ENCODE measurements at places on chromosomes 11 and 22.

GRCh38 chr11:116614306-116615210 is 158.2 kb downstream of the BUD13 start:
- no peak for DNase-seq

GRCh38 chr11:123354371-123354975 is 75.6 kb upstream of the GRAMD1B start:
- no peak for DNase-seq

DNA sequence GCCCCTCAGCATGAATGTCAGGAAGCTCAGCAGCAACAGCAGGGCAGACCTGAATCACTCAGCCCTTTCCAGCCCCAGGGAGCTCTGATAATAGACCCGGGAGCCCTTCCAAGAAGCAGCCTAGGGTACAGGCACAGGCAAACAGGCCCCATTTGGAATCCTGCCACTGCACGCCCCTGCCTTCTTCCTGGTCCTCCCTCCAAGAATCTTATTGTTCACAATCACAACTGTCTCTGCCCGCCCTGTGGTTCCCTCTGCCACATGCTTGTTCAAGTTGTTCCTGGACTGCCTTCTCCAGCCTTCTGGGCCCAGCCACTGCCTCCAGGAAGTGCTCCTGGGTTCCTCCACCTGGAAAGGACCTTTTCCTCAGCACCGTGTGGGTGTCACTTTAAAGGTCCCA is 54.6 kb downstream of the LRRC32 start:
- no peak for DNase-seq

DNA sequence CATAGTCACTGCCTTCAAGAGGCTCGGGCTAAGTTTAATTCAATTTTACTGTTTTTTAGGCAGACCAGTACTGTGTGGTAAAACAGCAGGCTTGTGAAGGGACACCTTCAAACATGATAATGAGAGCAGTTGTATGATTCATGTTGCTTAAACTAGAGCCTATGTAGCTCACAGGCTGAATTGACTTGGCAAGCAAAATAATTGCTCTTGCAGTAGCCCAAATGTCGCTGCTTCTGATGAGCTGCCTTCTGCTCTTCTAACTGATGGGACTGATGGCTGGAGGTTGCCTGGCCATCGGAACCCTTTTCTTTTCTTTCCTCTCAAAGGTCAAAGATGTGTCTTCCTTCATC is 137.6 kb downstream of the MAML2 start:
- no peak for DNase-seq

GRCh38 chr11:126748100-126748791 is 252.3 kb downstream of the KIRREL3 start:
- no peak for DNase-seq

GRCh38 chr11:57116654-57117053 is 65.1 kb upstream of the LRRC55 start:
- DNase-seq: peak; percentile 68

GRCh38 chr22:49704345-49705215 is 123.1 kb downstream of the BRD1 start:
- DNase-seq: no peak

GRCh38 chr22:23431337-23432072 is 148.6 kb downstream of the IGLL1 start:
- no peak for DNase-seq

GRCh38 chr22:44461614-44462013 is 36.4 kb downstream of the RTL6 start:
- no peak for DNase-seq

DNA sequence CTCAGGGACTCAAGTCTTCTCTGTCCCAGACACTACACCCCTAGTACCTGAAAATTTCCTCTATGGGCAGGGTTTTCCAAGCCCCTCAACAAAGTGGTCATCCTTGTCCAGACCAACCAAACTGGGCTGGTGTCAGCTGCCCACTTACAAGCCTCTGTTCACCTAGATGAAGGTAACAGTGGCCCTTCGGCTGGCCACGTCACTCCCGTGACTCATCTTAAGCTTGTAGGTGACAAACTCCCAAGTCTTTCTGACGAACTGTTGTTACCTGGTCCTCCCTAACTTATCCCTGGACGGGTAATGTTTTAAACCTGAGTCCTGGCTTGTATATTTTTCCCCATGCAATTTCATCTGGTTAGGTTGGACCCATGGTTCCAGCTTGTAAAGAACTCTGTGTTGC is 4.7 kb downstream of the CXCR5 start:
- no peak for DNase-seq

GRCh38 chr11:61972672-61973475 is 5.4 kb upstream of the FTH1 start:
- peak; percentile 84 for DNase-seq

DNA sequence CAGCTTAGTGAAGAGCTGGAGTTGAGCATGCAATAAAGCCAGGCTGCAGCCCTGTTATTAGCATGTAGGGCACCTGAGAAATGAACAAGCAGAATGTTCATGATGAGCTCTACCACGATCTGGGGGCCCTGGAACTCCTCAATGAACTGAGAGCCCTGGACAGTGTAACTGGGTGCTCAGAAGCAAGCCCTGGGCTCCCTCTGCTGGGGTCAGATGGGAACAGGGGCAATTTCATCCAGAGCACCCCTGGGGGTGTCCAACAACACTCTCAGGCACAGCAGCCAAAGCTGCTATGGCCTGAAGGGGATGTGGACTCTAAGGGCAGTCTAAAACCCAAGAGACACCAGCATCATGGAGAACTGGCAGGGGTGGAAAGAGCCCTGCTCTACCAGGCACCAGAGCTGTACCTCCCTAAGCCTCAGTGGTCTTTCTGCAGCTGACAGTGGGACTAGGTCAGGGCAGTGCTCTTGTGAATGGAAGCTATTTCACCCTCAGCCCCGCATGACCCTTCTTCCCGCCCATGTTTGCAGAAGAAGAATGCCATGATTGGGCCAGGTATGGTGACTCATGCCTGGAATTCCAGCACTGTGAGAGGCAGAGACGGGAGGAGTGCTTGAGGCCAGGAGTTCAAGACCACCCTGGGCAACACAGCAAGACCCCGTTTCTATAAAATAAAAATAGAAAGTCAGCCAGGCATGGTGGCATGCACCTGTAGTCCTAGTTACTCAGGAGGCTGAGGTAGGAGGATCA is 28.9 kb downstream of the THOC5 start:
- DNase-seq: peak; percentile 21

GRCh38 chr11:13061294-13061990 is 52.3 kb downstream of the RASSF10 start:
- DNase-seq: peak; percentile 54

DNA sequence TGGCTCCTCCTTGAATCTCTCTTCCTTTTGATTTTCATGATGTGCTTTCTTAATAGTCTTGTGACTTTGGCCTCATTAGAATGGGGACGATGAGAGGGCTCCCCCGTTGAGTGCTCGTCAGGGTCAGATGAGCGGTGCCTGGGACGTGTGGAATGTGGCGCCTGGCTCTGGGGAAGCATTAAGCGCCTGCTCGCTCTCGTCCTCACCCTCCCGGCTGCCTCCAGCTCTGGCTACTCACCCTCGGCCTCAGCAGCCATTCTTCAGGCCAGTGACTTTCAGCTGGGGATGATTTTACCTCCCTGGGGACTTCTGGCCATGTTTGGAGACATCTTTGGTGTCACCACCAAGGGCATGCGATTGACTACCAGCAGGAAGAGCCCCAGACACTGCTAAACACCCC is 69.7 kb downstream of the RPS6KA4 start:
- DNase-seq: no peak

GRCh38 chr11:1513326-1514296 is 27.0 kb upstream of the MOB2 start:
- DNase-seq: no peak

DNA sequence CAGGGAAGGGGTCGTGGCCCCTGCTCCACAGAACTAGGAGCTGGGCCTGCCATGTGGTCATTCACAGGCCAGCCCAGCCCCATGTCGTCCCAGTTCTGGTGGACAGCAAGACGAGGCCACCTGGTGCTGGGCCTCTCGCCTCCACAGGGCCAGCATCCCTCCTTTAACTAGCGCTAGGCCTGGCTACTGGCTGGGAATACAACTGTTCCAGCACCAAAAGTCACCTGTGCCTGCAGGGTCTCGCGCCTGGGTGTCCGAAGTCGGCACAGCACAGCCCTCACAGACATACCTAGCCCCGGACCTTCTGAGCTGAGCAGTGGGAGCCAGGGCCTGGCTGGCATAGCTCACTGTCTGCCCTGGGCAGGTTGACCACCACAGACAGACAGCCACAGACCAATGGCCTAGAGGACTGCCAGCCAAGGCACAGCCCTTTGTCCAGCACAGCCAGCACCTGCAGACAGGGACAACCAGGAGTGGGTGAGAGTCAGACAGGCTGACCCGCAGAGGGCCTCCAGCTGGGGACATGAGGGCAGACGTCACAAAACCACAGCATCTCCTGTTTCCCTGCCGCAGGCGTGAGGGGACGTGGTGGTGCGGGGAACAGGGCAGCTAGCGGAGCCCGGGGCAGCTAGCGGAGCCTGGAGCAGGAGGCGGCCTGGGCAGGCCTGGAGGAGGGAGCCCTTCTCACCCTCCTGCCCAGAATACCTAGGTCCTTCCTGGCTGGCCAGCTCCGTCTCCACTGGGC is 27.2 kb upstream of the TH start:
- DNase-seq: no peak

DNA sequence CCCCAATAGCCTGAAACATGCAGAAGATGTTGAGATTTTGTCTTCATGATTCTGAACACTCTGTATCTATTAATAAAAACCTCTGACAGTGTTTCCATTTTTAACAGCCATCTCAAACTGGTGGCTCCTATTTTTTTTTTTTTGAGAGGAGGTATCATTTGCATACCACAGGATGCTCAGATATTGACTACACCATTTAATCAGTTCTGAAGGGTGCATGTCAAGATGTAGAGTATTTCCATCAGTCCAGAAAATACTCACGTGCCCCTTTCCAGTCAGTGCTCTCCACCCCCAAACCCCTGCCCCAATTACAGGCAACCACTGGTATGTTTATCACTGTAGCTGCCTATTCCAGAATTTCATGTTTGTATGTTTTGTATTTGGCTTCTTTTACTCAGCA is 85.3 kb upstream of the SORL1-AS1 start:
- DNase-seq: no peak

DNA sequence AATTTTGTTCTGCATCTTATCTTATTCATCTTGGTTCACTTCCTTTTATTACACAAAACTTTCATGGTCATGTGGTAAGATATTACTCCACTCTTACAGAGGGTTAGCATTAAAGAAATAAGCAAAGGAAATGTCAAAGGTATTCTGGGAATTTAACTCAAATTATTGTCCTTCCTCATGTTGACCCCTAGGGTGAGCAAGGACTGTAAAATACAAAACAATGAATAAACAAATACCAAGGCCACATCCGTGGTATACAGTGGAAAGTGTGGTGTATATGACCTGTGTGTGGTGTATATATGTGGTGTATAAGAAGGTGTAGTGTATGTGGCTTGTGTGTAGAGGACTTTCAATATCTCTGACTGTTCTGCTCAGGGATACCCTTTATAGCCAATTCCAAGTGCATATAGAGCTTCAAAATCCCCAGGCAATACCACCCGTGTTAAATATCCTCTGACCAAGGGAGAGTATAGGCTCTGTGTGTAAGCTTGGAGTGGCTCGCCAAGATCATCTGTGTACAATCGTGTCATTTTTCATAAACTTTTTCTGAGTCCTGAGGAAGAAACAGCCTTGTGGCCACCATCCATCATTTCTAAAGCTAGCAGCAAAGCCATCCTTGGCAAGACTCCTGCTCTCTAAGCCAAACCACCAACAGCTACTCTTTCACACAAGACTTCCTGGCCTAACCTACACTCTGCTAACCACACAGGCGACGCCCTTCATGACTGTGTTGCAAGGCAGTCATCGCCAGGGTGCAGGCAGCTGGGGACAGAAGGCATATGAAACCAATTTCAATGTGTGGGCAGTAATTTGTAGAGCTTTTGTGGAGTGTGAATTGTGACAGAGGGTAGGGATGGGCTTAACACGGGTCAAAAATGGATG is 548.0 kb downstream of the ETS1 start:
- peak; percentile 93 for DNase-seq

- no peak for DNase-seq
These were observed 10.8 kb downstream of the RAB3IL1 start for GRCh38 chr11:61906522-61906909.

- no peak for DNase-seq
These were observed 156.0 kb downstream of the PKNOX2 start for GRCh38 chr11:125320347-125321076.

- DNase-seq: peak; percentile 97
These were observed 28.8 kb downstream of the YAP1 start for GRCh38 chr11:102139081-102139498.

DNA sequence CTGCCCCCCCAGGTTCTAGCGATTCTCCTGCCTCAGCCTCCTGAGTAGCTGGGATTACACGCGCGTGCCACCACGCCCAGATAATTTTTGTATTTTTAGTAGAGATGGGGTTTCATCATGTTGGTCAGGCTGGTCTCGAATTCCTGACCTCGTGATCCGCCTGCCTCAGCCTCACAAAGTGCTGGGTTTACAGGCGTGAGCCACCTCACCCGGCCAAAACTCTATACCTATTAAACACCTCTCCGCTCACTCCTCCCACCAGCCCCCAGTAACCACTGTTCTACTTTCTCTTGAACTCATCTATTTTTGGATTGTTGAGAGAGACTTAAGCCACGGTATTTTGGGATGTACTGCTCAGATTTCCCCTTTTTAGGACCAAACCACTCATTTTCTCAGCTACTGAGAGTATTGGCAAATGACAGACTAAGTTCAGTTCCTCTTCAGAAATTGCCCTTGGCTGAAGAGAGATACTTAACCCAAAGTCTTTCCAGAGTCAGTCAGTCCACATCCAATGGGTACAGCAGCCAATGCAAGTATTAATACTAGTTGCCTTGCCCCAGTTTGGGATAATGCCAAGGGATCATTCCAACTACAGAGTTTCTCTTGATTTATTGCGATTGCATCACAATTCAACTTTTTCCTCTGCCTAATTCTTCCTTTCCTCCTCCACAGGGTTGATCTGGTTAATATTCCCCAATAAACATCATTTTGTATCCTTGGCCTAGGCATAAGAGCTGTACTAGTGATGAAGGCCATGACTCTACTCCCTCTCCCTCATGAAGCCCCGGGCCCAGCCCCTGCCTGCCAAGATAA is 36.8 kb upstream of the CSTF3 start:
- DNase-seq: no peak

DNA sequence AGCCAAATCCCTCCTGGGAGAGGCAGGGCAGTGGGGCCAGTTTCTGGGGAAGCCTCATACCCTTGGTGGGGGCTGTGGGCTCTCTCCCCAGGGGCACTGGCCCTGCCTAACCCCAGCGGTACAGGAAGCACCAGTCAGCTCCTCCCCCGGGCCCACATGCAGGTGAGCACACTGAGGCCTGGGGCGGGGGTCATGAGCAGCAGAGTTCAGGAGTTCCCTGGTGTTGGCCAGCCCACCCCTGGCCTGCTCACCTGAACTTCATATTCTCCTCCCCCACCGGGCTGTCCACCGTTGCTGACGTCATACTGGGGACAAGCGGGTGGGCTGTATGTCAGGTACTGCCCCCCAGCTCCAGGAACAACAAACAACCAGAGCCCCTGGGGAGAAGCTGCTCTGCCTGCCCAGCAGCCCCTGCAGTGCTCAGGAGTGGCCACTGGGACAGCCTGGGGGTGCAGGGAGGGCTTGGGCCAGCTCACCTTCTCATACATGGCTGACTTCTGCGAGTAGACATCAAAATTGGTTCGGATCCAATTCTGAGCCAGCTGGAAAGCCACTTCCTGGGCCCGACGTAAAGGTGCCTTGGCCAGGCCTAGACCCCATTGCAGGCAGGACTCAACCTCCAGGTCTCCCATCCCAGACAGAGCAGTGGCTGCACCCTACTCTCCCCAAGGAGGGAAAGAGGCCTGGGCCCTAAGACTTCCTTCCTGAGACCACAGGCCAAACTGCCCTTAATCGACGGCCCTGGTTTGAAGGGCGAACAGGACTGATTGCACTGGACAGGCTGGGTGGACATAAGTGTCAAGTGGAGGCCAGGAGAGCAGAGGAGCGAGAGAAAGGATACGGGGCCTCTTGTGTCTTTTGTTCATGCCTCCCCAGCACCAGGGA is 20.8 kb downstream of the TREH start:
- DNase-seq: no peak
